HEK293T (cell line): ENCODE measurements at places on chromosomes 4 and X.

GRCh38 chr4:3529363-3529762 is 2.9 kb downstream of the LRPAP1 start:
- DNase-seq, result no peak

GRCh38 chr4:80069108-80069836 is 3.8 kb downstream of the ANTXR2 start:
- no peak for DNase-seq

- no peak for DNase-seq
Measured at GRCh38 chr4:71559957-71560571, 221.2 kb downstream of the SLC4A4 start.

DNA sequence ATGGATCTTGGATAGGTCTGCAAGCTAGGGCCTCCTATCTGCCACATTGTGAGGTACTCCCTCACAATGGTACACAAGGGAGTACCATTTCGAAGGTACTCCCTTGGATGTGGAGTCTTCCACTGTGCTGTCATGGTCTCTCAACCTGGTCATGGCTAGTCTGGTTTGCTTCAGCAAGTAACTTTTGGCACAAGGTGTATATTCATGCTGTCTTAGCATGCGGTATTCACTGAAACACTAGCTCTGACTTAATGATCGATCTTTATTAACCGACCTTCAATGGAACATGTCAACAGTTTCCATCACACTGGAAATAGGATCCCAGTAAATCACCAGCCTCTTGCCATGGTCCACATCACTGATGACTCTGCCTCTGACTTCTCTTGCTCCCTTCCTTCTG is 77.5 kb upstream of the HS3ST1 start:
- DNase-seq, result no peak

GRCh38 chrX:108072746-108073145 is 18.6 kb downstream of the PSMD10 start:
- no peak for DNase-seq

GRCh38 chr4:94219402-94219801 is 11.7 kb downstream of the SMARCAD1 start:
- no peak for DNase-seq

- no peak for DNase-seq
Measured at GRCh38 chr4:87555773-87556619, 26.8 kb upstream of the SPARCL1 start.

DNA sequence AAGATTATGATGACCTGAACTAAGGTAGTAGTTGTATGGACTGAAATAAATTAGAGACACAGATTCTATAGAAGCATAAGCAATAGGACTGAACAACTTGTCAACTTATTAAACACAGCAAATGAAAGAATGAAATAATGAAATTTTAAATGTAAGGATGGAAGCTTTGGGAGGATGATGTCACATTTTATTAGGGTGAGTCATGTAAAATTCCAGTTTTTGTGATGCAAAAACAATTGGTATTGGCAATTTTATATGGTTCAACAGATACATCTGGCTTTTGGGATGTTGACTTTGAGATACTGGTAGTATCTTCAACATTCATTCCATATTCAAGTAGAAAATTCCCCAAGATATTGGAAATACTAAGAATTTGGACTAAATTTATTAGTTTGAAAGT is 72.7 kb upstream of the IL15 start:
- DNase-seq, result no peak

- DNase-seq, result no peak
Measured at GRCh38 chr4:178240891-178241290, 798.7 kb upstream of the AGA start.

DNA sequence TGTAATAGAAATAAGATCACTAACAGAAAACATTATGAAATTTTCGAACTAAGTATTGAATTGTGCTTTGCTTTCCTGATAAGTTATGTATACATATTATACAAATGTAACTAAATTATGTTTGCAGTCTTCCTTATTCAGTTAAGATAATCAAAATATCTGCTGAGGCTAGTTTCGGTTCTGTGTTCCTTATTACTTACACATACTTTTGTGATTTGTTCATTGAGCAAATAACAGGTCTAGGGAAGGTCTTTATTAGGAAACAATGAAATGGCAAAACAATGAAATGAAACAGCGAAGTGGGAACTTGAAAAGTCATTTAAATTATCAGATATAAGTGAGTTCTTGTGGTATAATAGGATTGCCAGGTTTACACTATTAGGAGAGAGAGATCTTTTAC is 352.4 kb downstream of the GRIA2 start:
- DNase-seq, result no peak

- DNase-seq, result no peak
Measured at GRCh38 chr4:186557486-186557885, 2.1 kb upstream of the MTNR1A start.

GRCh38 chr4:4631150-4631549 is 89.3 kb upstream of the STX18 start:
- no peak for DNase-seq

DNA sequence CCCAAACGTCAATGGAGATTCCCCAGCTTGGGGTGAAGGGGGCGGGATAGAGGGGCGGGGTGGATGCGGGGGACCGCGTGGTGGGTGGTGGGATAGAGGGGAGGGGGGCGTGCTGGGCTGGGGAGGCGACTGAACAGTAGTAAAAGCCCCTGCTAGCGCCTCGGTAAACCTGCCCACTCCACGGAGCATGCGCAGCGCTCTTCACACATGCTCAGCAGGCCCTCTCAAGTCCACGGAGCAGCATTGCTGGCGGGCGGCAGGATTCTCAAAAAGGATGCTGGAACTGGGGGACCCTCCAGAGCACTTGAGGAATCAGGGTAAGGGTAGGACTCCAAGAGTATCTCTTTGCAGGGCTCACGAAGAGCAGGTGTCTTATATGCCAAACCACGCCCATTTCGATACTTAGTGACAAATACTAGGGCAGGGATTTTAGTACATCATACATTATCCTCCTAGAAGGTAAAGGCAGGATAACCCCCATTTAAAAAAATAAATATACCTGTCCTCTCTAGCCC is 378 bp upstream of the RPS6KA6 start:
- peak; percentile 63 for DNase-seq

DNA sequence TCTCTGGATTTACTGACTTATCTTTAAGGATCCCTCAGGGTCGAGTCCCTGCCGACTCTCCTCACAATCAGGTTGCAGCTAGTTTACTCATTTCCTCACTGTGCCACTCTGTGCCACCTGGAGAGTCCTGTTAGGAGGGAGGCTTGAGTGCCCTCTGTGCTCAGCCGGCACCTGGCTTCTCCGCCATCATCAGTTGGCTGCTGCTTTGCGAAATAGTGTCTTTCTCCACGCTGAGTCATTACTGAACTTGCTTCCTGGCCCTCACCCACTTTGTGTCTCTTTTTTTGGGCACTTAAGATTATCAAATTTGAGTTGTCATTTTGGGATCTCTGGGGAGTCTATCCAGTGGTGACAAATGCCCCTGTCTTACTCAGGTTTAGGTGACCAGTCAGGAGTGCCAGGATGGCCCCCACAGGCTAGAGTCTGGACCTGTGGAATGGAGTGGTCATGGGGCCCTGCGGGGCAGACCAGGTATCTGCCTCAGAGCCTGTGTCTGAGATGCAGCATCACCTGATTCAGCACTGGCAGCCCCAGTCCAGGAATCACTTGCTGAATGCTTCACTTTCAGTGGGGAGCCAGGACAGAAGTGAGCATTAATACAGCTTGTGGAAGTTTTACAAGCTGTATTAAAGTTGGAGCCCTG is 37.7 kb downstream of the JADE1 start:
- DNase-seq, result no peak

DNA sequence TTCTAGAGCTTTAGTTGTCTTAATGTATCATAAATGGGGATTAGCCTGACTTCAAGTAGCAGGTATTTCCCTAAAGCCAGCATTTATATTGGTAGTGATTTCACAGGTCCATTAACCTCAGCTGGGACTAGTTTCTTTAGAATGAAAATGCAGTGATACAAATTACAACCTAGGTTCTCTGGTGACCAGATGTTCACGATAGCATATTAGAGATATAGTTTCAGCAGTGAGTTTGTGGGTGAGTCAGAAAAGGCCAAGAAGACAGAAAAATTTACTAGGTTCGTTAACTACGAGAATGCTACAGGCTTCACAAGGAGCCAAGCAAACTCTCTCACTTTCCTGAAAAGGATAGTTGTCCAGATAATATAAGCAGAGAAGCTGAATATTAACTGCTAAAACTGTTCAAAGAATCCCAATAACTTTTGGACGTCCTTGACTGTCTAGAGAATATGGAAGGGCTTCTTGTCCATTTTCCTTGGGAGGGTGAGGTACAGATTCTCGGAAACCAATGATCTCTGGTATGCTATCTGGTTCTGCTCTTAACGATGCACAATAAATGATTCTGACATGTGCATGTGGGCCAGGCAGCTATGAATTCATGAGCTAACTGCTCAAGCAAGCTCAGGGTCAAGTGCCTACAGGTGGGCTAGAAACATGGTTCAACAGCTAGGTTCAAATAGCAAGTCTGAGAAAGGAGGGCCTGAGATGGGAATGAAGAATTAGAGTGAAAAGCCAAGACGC is 6.0 kb upstream of the SPCS3 start:
- no peak for DNase-seq

DNA sequence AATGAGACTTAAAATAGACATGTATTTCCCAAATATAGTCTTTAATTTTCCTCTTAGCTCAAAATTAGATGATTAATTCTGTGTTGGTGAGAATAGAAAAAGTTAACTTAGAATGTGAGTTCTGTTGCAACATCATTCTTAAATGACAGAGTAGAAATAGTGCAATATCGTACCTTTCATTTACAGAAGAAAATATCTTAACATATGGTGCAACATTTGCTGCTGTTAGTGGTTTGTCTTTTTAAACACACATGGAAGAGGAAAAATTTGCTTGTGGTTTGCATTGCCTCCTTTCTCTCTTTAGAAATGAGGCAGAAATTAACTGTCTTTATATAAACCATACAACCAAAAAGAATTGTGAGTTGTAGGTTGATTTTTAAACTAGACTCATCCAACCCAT is 39.3 kb upstream of the FHDC1 start:
- no peak for DNase-seq

DNA sequence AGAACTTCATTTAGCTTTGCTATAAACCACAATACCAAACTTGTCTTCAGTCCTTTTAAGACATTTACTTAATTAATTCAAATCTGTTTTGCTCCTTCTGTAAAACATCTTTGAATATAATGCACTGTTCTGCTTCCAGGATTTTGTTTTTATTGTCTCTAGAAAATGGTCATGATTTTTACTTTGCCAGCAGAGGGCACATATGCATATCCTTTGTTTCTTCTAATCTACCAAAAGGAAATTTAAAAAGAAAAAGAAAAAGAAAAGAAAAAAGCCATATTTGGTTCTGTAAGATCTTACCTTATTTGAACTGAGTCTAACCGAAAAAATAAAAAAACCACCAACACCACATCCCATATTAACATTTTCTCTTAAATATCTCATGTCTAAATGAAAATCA is 101.9 kb upstream of the CCSER1 start:
- DNase-seq, result no peak

DNA sequence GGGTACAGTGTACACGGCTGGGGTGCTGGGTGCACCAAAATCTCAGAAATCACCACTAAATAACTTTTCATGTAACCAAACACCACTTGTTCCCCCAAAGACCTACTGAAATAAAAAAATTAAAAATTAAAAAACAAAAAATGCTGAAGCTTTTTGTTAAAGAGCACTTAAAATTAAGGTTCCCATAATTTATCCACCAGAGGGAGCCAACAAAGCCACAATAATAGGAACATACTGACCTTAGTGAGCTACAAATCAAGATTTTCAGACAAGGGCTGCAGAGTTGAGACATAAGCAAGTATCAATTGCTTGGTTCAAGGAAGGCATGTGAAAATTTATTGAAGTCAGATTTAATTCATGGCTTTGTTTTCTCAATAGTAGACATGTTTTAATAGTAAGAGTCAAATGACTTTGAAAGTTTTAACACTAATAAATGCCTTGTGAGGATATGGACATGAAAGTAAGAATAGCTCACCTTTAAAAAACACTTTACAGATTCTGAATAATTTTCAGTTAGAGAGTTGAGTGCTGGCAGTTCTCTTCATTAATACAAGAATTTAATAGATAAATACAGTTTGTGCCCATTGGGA is 43.0 kb upstream of the SCOC start:
- peak; percentile 26 for DNase-seq

DNA sequence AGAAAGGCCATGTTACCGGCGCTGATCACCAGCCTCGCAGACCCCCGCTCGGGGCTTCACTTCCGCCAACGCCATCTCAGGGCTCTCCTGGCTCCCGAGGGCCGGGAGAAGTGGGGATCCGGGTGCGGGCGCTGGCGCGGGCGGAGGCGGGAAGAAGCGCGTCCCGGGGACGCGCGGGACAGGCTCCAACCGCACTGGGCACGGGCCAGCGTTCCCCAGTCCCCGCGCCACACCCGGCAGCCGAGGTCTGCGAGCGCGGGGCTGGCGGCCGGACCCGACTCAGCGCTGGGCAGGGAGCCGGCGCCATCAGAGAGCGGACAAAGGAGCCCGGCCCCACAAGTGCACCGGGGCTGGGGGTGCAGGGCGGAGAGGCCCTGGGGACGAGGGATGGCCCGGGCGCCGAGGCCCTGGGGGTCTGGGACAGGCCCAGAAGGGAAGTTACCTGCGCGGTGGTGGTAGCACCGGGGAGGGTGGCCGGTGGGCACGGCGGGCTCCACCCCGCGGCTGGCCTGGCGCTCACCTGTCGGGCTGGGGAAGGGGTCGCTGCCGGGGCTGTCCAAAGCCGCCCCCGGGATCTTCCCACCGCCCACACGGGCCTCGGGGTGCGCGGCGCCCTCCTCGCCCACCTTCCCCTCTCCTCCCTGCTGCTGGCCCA is 449 bp downstream of the CTPS2 start:
- DNase-seq, result peak; percentile 20

DNA sequence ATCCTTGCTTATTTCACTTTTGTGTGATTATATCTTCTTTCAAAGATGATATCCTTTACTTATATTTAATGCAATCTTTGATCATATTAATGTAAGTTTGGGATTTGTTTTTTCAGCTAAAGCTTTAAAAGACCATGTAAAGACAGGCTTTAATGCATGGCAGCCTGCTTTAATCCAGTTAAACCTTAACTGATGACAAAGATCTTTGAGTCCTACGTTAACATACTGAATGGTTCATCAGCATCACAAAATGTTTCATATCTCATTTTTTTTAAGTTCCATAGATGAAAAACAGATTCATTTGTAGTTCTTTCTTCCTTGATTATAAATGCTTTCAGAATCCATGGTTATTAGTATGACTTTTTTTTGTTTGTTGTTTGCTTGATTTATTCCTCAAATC is 1102.8 kb downstream of the FSTL5 start:
- no peak for DNase-seq

- DNase-seq, result no peak
Measured at GRCh38 chr4:52096048-52096447, 44.9 kb downstream of the SPATA18 start.

DNA sequence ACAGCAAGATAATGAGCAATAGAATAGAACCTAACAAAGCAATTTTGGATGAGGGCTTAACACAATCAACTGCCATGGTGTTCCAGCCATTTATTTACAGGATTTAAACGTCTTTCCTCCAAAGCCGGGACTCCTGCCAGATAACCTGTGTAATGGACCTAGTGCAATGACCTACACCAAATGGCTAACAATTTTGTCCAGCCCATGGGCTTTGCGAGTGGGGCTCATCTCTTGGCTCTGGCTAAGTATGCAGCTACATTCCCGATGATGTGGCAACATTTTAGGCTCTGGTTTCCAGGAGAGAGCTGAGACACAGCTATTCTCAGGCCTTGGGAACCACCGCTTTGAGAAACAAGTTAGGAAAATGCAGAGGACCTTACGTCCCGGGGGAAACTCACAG is 822.3 kb upstream of the FTHL17 start:
- no peak for DNase-seq
